Stimulated activated CD4-positive, alpha-beta T cell treated with anti-CD3 and anti-CD28 coated beads, Interleukin-1b, Interleukin-23, amount 100 ng/mL, for 24 hours (primary cell): ENCODE measurements at places on chromosomes 13 and 19.

- DNase-seq = no peak
These were observed 58.7 kb upstream of the USE1 start for GRCh38 chr19:17156296-17156946.

- no peak for DNase-seq
These were observed 15.0 kb downstream of the RUBCNL start for GRCh38 chr13:46372071-46372470.

DNA sequence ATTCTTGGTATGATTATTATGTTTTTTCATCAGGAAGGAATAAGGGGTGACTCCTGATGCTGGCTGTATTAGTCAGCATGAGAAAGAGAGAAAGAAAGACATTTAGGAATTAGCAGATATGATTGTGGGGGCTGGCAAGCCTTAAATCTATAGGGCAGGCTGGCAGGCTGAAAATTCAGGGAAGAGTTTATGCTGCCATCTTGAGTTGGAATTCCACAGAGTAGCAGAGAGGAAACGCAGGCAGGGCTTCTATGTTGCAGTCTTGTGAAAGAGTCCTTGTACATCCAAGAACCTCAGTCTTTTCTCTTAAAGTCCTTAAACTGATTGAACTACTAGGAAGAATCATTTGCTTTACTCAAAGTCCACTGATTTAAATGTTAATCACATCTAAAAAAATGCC, 262.7 kb upstream of the SLC10A2 start:
- DNase-seq = no peak

- DNase-seq = no peak
These were observed 274.7 kb downstream of the FGF14 start for GRCh38 chr13:102127153-102127552.

GRCh38 chr13:86839221-86839620, 832.0 kb upstream of the SLITRK5 start:
- no peak for DNase-seq

GRCh38 chr13:65650321-65650720, 1579.8 kb downstream of the PCDH9 start:
- no peak for DNase-seq
